ENCODE measurements at places on chromosomes 5 and 9.

DNA sequence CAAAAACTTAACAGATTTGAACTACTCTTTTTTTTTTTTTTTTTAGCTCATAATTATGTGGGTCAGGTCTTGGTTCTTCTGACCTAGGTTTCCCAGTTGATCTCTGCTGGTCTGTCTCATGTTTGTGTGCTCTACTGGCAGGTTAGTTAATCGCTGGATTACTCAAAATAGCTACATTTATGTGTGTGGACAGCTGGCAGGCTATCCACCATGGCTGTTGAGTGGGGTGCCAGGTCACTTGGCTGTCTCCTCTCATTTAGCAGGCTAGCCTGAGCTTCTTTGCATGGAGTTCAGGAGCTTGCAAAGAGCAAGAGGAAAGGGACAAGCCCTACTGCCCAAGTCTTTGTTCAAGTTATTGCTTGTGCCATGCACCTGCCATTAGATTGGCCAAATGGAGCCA is 9.3 kb downstream of the ADCY2 start:
- DNase-seq, result no peak

DNA sequence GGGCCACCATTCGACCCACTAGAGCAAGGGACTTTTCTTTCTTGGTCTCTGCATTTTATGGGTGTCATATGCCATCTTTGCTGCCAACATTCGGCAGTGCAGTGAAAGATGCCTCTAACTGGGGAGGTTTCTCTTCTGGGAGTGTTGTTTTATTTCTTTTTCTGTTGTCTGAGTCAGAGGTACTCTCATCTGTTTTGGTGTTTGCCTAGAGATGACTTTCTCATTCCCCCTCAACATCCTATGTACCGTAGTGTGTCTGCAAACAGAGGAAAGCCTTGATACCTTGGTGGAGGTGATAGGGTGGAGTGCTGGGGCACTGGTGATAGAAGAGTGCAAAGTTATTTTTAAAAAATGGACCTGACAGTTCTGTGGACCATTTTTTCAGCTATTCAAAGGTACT is 182.1 kb downstream of the ARHGAP26 start:
- DNase-seq, result no peak

DNA sequence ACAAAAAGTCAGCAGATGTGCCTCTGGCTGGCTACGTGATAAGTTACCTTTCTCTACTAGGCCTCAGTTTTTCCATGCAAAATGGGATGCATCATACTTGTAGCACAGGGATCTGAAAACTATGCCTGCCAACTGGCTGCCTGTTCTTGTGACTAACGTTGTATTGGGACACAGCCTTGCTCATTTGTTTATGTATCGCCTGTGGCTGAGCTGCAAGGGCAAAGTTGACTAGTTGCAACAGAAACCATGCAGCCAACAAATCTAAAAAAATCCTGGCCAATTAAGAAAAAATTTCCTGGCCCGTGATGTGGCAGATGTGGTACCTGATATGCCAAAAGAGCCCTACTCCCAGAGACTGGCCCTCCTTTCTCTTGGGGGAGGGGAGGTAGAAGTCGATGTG is 131.3 kb downstream of the SEC61B start:
- DNase-seq, result no peak

- no peak for DNase-seq
These were observed 79.9 kb downstream of the SMIM23 start for GRCh38 chr5:171865471-171865870.

- DNase-seq, result no peak
These were observed 50.8 kb downstream of the ITGA1 start for GRCh38 chr5:52838326-52839015.

DNA sequence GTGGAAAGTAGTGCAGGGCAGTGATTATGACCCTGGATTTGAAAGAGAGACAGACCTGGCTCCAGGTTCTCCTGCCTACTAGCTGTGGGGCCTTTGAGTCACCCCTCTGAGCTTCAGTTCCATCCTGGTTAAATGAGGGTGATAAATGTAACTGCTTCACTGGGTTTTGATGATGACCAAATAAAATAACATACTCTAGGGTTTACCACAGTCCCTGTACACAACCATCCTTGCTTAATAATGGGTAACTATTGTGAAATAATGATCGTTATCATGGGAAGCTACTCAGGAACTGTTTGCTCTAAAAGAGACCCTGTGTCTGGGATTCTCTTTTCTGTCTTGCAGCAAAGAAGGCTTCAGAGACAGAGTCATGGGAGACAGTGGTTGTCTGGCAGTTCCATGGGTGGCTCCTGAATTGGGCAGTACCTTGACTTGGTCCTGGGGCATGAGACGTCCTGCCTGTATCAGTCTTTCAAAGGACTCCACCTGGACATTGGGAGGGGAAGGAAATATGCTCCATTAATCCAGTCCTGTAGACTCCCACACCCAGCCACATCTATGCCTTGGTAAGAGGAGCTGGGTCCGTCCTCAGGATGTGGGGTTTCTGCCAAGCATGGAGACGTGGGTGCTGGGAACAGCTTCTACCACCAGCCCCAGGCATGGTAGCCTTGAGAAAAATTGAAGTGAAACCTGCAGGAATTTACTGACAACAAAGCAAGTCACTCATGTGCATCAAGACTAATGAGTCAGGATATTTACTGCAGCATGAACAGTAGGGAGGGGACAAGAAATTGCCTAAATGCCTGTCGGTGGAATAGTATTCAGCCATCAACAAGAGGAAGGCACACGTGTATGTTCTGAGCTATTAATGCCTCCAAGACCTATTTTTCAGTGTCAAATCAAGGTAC is 23.4 kb downstream of the AKNA start:
- no peak for DNase-seq

- no peak for DNase-seq
These were observed 93.7 kb upstream of the DAP start for GRCh38 chr5:10854506-10855277.
